ENCODE measurements at places on chromosomes 3 and 15.

DNA sequence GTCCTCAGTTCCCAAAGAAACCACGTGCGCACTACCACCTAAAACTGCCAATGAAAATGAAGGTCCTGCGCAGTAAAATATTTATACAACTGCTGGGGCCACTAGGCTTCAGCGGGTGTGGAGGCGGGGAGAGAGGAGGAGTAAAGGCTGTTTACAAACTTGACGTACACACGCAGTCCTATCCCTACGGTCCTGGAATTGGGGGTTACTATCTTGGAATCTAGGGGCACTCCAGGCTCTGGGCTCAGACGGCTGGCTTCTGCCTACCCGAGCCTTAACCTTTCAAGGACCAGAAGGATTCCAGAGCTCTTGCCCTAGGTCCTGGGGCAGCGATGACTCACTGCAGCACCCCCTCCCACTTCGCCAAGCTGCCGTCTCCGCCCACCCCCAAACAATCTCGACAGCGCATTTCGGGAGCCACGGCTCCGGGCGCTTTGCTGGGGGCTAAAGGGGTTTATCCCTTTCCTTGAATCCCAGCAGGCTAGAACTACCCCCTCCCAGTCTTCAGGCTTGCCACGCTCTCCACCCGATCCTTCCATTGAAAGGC lies 3.0 kb downstream of the ADAMTS9 start:
- no peak for DNase-seq

GRCh38 chr3:39250116-39250747 lies 29.6 kb downstream of the CX3CR1 start:
- DNase-seq: no peak

DNA sequence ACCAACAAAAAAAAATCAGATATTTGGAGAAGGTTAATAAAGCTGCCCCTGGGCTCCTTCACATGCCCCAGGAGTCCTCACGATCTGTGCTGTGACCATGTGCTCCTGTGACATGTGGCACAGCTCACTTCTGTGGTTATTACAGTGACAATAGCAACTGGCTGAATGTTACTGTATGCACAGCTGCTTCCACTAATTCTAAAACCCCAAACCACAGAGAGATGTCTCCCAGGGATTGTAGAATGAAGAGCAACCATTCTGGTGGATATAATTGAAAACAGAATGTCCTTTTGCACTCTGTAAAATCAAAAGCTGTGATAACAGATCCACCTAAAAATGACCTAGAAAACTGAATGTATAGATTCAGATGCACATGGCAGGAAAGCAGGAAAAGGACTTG lies 489.2 kb upstream of the CNTN4 start:
- no peak for DNase-seq

- no peak for DNase-seq
Observed at GRCh38 chr3:11529281-11529680, 114.4 kb downstream of the VGLL4 start.

DNA sequence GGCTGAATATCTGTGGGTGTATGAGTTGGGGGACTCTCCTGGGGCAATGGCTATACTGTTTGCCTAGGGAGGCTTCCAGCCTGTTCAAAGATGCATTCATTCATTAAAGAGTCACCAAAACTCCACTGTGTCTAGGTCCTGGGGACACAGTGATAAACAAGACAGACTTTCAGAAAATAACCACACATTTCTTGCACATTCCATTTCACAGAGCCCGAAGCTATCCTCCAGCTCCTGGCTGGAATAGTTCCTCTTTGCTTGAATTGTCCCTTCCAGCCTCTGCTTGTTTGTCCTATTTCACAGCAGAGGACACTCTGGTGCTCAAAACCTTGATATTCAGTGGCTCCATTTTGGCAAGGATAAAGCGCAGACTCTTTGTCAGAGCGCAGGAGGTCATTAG lies 61.7 kb upstream of the ITGA11 start:
- no peak for DNase-seq

DNA sequence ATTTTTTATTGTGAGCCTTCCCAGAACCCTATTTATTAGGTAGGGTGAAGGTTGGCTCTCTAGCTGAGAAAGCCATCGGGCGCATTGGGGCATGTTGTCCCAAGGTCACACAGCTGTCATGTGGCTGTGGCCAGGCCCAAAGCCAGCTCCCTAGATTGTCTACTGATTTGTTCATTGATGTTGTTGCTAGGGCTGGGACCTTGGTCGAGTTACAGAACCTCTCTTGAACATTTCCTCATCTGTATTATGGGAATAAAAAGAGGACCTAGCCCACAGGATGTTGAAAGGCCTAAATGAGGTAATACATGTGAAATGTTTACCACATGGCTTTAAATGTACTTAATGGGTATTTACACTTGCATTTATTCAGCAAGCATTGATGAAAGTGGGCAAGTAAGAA lies 252.5 kb downstream of the SUCLG2 start:
- no peak for DNase-seq

GRCh38 chr3:187746442-187747281 lies 1.4 kb upstream of the BCL6 start:
- no peak for DNase-seq

DNA sequence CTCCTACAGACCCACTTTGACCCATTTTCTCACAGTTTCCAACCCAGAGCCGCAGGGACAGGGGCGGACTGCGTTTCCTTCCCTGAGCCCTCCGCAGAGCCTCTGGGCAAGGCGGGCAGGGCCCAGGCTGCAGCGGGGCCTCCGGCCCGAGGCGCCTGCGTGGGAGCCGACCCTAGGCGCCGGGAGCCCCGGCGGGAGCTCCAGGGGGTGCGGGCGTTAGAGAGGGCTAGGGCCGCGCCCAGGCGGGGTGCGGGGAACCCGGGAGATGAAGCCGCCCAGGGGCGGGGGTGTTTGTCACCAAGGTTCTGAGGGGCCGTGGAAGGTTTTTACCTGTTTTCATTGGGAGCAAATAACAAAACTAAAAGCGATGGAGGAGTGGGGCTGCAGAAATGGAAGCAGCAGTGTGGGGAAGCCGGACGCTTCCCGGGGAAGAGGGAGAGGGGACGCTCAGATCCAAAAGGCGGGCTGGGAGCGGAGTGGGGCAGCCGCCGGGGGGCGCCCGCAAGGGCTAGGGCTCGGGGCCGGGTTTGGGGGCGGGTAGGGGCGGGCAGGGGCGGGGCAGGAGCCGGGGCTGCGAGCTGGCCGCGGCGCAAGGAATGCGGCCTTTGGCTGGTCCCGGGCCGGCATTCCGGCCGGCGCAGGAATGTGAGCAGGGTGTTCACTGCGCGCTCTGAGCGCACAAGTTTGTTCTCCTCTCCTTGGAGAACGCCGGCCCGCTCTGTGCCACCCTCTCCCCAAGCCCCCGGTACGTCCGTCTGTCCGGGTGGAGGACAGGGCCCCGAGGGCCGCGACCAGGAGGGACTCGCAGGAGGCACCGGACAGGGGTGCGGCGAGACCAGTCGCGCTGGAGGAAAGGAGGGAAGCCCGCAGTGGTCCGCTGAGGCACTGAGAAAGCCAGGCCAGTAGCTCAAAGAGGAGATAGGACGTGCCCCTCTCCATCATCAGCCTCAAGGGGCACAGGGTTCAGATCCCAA lies 61.1 kb downstream of the AMOTL2 start:
- DNase-seq: no peak

DNA sequence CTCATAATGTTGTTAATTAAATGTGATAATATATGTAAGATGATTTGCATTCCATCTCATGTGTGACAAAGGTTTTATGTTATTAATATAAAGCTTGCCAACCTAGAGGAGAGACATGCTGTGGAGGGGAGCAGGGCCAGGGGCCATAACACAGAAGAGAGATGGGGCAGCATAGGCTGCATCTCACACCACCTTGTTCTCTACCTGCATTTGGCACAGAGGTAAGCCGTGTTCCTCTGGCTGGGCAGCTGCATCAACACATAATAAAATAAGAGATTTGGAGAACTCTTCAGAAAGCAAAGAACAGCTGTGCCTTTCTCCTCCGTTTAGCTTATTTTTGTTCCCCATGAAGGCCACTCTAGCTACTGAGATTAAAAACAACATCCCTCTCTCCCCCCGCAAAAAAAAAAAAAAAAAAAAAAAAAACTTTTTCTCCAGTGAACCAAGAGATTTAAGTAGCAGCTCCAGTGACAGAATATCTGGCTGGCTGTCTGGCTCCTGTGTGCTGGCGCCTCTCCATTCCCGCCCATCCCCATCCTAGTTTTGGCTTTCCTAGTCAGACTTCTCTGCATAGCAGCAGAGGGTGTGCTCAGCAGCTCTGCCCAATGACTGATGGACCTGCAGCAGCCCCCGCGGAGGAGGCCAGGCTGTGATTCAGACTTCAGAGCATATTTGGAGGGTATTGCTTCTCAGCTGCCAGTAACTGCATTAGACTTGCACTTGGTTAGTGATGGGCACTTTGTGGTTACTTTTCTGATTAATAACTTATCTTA lies 52.2 kb upstream of the STXBP5L start:
- no peak for DNase-seq

- no peak for DNase-seq
Observed at GRCh38 chr15:62942428-62942827, 100.1 kb upstream of the TPM1 start.

DNA sequence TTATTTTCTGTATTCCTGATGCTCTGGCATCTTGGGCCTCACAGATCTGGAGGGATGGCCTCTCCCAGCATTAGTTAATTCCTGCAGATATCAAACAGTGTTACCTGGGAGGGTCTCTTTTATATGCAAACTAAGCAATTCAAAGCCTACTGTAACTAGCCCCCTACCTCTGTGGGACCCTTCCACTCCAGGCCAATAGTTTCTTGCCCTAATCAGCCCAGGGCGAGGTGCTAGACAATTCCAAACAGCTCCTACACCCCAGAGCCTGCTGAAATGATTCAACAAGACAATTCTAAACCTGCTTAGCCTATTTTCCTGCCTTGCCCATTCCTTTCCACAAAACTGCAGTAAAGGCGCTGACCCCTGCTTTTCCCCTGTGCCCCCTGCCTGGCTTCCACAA lies 106.6 kb upstream of the IGSF10 start:
- no peak for DNase-seq

DNA sequence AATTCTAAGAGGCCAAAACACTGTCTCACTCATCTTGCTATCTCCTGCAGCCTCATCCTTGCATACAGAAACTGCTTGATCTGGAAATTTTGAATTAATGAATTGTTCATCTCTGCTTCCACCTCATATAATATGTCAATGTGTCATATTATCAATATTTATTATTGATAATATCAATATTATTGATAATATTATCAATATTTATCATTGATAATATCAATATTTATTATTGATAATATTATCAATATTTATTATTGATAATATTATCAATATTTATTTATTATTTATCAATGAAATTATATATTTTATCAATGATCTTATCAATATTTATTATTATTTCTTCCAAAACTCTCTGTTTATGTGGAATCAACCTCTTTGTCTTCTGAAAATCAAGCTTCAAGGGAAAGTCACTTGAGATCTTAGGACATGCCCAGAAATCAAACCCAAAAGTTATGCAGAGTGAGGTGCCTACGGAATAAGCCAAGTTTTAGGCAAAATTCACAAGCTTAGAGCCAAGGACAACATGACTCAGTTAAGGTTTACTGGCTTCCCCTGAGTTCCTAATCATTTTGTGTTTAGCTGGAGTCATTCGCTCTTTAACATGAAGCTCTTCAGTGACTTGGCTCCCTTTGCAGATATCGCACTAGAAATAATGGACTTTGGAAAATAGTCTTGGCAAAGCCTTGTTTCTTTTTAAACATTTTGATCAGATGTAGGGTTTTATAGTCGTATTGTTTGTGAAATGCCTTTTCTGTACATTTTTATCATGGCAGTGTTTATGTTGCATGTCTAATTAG lies 297.1 kb upstream of the RARB start:
- DNase-seq: no peak

DNA sequence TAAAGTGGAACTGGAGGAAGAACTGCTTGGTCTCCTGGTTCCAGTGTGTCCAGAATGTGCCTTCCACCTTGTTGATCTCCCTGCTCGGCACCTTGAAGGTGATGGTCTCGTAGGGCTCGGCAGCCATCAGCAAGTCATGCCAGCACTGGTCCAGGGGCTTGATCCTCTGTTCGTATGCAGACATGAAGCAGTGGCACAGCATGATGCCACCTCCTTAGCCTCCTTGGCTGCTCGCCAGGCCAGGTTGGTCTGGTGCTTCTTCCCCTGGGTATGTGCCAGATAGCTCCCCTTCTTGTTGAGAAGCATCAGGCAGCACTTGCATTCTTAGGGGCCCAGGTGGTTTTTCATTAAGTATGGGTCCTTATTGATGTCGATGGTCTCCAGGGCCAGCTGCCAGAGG lies 17.8 kb upstream of the TXNRD3 start:
- DNase-seq: no peak

DNA sequence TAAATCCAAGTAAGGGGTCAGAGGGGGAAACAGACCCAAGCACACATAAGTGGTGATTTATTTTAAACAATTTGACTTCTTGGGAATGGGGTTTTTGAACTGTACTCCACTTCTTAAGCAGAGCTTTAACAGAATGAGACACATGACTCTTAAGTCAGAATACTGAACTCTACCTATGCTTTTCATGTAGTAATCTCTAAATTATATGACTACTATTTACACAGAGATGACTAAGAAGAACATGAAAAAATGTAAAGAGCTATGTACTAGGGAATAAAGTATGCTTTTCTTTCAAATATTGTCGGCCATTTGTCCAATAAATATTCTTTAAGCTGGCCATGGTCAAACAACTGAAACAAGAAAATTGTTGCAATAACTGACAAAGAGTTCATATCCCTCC lies 35.2 kb downstream of the TRANK1 start:
- no peak for DNase-seq

DNA sequence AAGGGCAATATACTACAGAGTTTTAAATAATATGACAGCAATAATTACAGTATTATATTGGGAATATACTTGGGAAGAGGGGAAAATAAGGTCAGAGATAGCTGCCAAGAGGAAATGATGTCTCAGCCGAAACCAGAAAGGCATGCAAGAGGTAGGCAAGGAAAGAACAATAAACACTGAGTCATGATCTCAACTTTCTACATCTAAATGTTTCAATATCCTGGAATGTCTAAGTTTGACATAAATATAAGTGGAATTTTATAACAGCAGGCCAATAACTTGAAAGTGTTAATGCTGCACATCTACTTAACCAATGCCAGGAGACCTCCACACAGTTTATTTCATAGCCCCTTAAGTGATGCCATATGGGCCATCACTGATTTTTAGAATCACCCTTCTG lies 99.8 kb upstream of the CPNE4 start:
- DNase-seq: no peak

DNA sequence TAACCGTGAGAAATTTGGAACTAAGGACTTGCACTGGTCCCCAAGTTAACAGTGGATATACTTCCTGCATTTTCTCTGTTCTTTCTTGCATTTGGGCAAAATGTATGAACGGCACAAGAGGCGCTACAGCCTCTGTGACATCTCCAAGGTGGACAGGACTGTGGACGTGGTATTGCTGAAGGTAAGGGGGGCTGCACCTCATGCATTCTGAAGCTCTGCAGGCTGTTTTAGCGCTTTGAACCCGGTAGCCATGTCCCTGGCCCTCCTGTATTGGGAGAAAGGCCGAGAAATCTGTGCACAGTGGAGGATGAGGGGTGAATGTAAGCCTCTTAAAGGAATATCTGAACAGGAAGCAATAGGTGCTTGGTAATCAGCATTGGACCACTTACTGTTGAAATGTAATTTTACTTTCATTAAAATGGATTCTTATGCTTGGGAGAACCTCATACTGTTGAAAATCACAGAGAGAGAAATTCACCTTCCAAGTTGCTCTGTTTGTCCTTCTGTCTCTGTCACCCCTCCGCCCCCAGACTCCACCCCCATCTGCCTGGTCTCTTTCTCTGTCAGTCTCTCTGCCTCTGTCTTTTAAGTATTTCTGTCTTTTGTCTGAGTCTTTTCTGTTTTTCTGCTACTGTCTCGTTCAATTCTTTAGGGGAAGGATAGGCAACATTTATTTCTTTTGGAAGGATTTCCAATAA lies 174.6 kb downstream of the KLHL25 start:
- DNase-seq: no peak

- DNase-seq: no peak
Observed at GRCh38 chr15:101641894-101642293, 10.3 kb downstream of the TM2D3 start.

All from activated CD8-positive, alpha-beta memory T cell treated with anti-CD3 and anti-CD28 coated beads for 4 hours (primary cell).